ENCODE measurements at places on chromosomes 2 and 18. TPM values are rescaled to one million over a fixed set of nuclear protein-coding genes. Genes with fewer than 3 reads are reported as not detected.

- DNase-seq, result no peak
Measured at GRCh38 chr2:45750484-45750883, 99.0 kb downstream of the PRKCE start.

DNA sequence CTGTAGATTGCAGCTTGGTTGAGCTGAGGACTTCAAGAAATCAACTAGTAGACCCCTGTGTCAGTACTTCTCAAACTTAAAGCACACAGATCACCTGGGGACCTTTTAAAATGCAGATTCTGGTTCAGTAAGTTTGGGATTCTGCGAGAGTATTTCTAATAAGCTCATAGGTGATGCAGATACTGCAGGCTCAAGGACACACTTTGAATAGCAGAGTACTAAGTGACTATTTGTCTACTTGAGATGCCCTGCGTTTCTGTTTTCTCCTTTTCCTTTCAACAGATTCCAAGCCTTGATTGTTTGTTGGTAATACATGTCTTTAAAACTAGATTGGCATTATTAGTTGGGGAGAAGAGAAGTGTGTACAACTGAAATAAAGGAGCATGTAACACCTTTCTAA lies 6.7 kb downstream of the MIB1 start:
- DNase-seq, result no peak

DNA sequence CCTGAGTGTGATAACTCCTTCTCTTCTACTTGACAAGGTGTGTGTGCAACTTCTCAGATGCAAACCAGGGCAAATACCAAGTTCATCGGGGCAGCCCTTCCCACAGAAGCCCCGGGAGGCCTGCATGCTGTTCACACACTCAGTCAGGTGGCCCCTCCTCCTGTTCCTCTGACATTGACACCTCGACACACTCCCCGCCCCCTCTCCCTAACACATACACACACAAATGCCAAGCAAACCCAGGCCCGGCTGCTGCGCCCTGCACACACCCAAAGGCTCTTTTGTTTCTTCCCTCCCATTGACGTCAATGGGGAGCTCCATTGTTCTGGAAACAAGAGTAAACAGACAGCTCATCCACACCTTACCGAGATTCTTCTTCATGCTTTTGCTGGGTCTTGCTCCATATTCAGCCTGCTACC lies 1.7 kb upstream of the PER2 start:
- peak; percentile 66 for DNase-seq

WDSUB1 gene
- total RNA-seq, result 7.1 TPM

- no peak for DNase-seq
Measured at GRCh38 chr2:219158586-219158985, 2.0 kb downstream of the NHEJ1 start.

DNA sequence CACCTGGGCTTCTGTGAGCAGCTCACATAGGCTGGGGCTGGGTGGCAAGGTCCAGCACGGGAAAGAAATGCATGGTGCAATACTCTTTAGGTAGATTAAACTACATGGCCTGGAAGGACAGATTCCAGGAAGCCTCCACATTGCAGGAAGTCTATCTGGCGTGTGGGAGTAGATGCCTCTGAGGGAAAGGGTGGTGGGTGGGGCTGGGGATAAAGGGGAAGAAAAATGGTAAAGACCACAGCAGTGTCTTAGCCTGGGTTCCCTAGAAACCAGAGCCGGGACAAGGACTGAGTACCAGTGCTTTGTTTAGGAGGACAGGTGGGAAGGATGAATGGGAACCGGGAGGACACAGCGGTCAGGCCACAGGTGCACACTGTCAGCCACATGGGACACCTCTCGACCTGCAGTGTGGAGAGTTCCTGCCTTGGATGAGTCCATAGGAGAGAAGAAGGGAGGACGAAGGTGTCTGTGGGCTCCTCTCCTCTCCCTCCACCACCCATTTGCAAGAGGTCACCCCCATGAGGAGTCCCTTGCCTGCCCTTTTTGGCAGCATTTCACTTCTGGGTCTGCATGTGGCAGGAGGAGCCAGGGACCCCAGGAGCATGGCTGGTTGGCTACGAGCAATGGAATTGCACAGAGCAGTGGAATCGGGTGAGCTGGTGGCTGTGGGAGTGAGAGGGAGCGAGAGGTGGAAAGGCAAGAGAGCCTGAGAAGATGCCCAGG lies 91.5 kb upstream of the HS6ST1 start:
- no peak for DNase-seq

GRCh38 chr2:61534926-61535325 lies 3.2 kb downstream of the XPO1 start:
- no peak for DNase-seq

Measured in dermis microvascular lymphatic vessel endothelial cell (primary cell).